Sigmoid colon (tissue), 7 donors: ENCODE measurements at places on chromosomes 3 and 15. TPM values are rescaled to one million over a fixed set of nuclear protein-coding genes. Genes with fewer than 3 reads are reported as not detected.

The TRH gene
- not detected for total RNA-seq

The SV2B gene
- 2.5 TPM for total RNA-seq

The FURIN gene
- 35.0 TPM for total RNA-seq

The GMNC gene
- not detected for total RNA-seq

The CYP19A1 gene
- total RNA-seq: not detected

- DNase-seq: no peak
These were observed 48.0 kb upstream of the FBN1 start for GRCh38 chr15:48693484-48693883.

- peak; percentile 75 for DNase-seq
These were observed 13.7 kb downstream of the PDHB start for GRCh38 chr3:58419780-58420507.

- no peak for DNase-seq
These were observed 8.8 kb upstream of the MUC20 start for GRCh38 chr3:195711813-195712534.

DNA sequence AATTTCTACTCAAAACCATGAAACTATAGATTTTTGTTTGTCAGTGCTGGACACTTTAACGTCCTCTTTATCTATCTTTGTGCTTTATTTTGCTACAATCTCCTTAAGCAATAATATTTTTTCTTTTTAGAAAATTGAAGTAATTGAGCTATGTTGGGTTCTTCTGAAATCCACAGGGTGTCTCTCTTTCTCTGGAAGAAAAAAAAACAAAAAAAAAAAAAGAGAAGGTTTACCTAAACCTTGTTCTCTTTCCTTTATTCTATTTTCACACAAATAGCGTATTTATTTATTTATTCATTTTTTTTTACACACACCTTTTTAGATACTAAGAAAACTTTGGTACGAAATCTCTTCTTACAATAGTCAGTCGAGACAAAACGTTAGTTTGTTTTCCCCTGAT lies 601.0 kb downstream of the EDEM1 start:
- DNase-seq: no peak

DNA sequence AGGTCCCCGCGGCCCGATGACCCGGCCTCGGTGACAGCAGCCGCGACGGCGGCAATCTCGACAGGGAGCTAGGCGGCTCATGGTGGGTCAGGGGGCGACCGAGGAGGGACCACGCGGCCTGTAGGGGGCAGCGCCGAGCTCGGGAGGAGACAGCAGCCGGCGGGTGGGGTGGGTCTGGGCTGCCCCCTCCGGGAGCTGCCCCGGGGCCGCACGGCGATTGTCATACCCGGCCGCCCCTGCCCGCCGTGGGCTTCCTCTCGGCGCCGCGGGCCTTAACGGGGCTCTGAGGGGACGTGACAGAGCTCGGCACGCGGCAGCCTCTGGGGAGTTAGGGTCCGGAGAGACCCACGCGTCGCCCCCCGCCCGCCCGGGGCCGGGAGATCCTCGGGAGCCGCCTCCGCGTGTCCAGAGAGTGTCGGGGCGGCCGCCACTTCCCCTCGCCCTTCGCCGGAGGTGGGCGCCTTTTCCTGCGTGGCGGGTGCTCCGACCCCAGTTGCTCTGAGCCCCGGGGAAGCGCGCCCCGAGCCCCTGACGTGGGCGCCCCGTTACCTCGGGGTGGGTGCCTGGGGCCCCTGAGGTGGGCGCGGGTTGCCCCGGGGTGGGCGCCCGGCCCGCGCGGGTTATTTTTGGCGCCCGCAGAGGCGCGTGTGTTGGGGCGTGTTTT lies 539 bp upstream of the PLCL2 start:
- peak; percentile 77 for DNase-seq
